ENCODE measurements at places on chromosomes 2 and 18.

DNA sequence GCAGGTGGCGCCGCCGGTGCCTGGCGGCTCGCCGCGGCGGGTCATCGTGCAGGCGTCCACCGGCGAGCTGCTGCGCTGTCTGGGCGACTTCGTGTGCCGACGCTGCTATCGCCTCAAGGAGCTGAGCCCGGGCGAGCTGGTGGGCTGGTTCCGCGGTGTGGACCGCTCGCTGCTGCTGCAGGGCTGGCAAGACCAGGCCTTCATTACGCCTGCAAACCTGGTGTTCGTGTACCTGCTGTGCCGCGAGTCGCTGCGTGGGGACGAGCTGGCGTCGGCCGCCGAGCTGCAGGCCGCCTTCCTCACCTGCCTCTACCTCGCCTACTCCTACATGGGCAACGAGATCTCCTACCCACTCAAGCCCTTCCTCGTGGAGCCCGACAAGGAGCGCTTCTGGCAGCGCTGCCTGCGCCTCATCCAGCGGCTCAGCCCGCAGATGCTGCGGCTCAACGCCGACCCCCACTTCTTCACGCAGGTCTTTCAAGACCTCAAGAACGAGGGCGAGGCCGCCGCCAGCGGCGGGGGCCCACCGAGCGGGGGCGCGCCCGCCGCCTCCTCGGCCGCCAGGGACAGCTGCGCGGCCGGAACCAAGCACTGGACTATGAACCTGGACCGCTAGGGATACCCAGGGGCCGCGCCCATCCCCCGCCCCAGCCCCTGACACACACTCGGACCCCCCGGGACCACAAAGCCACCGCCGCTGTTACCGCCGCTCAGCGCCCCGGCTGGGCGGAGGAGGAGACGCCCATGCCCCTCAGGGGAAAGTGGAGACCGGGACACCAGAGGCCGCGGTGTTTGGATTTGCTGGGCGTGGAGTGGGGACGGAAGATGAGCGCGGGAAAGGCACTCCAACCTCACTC, 1.1 kb downstream of the CDK5R2 start:
- DNase-seq, result no peak

DNA sequence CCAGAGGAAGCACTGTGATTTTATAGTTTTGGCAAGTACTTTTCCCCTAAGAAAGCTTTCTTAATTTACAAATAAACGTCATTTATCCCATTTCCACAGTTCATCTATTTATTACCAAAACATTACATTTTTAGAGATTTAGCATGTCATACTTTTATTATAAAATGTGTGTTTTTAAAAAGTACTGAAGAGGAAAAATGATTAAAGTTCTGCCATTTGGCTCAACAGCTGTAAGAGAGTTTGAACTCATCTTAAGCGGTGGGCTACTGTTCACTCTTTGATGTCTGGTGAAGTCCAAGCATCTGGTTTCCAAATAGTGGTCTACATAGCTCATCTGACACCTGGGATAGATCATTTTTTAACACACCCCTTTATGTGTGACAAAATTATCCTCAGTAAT, 51.3 kb upstream of the TANC1 start:
- no peak for DNase-seq

DNA sequence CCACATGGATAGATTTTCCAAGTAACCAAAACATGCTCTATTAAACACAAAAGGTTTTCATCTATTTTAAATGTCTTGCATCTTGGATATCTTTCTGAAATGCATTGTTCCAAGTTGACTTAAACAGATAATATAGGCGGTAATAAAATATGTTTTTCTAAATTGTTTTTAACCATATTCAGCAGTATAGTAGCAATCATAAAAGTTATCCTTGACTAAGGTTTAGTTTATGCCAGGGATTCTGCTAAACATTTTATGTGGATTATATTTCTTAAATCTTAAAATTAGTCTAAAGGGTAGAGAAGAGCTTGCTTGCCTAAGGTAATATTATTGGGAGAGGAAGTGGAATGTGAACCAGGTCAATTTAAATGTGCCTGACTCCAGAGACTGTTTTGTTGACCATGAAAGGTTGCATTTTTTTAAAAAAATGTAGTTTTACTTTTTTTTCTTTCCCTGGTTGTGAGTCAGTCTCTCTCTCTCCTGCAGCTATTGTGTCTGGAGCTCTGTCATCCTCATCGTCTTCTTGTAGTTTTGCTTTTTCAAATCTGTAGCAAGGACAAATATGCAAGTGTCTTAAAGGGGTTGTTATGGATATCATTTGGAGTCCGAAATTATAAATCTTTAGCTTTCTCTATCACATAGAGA, 309.1 kb upstream of the COL3A1 start:
- DNase-seq, result no peak

DNA sequence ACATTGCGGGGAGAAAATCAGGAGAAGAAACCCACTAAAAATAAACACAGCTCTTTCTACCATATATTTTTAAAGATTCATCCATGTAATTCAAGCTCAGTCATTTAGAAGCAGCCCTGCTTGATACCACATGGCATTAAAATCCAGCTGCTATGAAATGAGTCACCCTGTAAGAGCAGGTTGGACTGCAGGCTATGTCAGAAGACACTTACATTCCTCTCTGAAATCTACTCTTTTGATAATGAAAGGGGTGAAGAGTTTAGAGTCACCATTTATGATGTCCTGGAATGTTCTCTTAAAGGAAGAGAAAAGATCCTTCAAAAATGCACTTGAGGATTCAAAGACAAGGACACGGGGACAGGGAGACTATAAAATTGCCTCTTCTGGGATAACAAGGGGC, 100.6 kb upstream of the APCDD1 start:
- DNase-seq, result no peak

GRCh38 chr2:109644571-109645275, 30.6 kb downstream of the SOWAHC start:
- peak; percentile 52 for DNase-seq

GRCh38 chr2:17995593-17995992, 117.1 kb downstream of the KCNS3 start:
- DNase-seq, result no peak

DNA sequence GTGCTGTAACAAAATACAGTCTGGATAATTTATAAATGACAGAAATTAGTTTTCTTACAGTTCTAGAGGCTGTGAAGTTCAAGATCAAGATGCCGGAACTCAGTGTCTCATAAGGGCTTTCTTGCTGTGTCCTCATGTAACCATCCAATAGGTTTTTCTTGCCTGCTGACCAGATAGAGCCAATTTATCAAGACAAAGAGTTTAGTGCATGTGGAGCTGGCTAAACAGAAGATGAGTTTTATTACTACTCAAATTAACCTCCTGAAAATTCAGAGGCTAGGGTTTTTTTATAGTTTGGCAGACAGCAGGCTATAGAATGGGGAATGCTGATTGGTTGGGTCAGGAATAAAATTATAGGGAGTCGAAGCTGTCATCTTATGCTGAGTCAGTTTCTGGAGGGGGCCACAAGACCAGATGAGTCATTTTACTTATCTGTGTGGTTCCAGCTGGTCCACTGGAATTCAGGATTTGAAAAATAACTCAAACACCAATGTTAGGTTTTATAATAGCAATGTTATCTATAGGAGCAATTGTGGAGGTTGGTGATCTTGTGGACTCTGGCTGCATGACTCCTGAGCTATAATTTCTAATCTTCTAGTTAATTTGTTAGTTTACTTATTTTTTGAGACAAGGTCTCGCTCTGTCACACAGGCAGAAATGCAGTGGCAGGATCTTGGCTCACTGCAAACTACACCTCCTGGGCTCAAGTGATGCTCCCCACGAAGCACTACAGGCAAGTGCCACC, 3.2 kb upstream of the PDK1 start:
- no peak for DNase-seq

DNA sequence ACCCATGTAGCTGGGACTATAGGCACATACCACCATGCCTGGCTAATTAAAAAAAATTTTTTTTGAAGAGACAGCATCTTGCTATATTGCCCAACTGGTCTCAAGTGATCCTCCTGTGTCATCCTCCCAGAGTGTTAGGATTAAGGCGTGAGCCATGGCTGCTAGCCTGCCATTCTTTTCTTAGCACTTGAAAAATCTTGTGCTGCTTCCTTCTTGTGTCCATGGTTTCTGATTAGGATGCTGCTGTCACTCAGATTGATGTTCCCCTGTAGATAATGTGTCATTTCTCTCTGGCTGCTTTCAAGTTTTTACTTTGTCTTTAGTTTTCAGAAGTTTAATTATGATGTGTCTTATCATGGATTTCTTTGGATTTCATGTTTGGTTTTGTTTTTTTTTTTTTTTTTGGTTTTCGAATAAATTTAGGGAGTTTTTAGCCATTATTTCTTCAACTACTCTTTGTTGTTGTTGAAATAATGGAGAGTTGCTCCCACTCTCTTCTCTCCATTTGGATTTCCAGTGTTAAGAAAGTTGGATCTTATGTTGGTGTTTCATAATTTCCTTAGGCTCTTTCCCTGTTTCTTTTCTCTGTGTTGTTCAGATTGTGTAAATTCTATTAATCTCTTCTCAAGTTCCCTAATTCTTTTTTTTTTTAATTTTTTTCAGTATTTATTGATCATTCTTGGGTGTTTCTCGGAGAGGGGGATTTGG, 2.5 kb downstream of the ATP9B start:
- DNase-seq, result peak; percentile 85

GRCh38 chr2:132671151-132671835, 1.3 kb upstream of the LYPD1 start:
- no peak for DNase-seq

DNA sequence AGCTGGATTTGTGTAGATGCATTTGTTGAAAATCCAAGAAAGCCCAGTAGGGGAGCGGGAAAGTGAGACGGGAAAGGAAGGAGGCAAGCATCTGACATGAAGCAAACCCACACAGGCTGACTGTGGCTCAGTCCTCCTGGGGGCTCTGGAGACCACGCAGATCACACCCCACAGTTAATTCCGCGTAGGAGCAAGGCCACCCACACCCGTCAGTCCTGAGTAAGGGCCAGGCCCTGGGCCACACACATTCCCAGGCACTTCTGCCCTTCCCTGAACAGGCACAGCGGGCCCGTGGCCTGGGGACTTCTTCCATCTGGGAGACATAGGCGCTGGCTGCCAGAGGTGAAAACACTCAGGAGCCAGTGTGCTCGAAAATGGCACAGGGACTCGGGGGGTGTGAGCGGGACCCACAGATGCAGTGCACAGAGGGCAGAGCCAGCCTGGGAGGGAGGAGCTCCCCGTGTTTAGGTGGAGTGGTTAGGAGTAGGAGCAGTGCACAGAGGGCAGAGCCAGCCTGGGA, 19.4 kb upstream of the PRLH start:
- no peak for DNase-seq

GRCh38 chr2:134527381-134527780, 191.4 kb downstream of the TMEM163 start:
- DNase-seq, result no peak

DNA sequence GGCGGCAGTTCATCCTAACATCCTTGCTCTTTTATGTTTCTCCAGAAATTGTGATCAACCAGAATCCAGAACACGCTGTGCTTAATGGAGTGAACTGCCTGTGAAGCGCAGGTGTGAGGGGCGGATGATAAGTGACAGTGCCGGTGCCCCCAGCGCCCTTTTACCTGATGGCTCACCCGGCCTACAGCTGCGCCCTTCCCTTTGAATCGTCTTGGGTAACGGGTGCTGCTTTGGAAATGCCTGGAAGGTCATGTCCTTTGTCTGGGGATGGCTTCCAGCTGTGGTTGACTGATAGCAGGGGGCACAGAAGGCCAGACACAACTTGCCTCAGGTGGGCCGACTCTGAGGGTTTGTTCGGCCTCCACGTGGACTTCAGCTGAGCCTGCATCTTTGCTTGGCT, 119.4 kb downstream of the LPIN1 start:
- DNase-seq, result no peak

- no peak for DNase-seq
These were observed 8.1 kb downstream of the CHN1 start for GRCh38 chr2:174997110-174997509.

GRCh38 chr2:131105950-131106801, 1.0 kb downstream of the PLEKHB2 start:
- peak; percentile 79 for DNase-seq

DNA sequence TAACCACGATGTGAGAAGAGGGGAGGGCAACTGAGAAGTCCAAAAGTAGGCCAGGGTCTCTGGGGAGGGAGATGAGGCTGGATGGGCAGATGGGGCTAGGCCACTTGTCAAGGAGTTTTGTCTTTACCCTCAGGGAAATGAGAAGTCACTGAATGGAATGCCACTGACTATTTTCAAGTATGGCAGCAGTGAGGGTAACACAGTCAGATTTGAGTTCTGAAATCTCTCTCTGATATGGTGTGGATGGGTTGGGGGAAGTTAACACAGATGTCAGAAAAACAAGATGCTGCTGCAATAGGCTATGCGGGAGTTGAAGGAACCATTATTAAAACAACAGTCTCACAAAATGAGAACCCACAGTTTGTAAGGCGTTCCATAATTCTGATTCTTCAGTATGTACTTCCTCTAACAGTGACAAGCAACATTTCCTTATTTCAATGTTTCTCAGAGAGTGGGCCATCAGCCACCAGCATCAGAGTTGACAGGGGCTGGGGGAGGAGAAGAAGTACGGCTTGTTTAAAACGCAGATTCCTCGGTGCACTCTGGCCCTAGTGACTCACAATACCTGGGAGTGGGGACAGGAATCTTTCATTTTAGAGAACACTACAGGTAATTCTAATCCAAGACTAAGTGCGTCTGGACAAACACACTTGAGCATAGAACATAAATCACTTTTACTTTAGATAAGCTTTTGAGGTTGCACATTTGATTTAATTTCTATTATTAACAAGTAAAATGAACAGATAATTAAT, 301.5 kb upstream of the LYPD1 start:
- DNase-seq, result peak; percentile 71

DNA sequence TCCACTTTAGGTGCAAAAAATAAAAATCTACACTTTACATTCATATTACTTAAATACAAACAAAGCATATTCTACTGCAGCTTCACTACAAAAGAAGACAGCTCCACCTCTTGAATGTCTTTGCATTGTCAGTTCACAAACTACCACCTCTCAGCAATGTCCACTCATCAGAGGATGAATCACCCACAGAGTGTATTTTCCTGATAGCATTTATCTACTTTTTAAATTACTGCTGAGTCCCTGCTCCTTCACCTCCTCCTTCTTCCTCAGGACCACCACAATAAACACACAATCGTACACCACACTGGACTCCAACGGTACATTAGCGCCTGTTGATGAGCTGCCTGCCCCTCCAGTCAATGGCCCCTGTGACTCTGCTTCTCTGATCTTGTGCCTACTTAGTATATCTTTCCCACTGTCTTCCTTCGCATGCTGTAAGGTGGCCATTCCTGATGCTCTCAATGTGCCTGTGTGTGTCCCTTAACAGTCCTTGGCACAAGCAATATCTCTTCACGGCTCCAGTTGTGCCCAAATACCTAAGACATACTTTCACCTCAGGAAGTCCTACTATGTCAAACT, 120.9 kb downstream of the DHRS9 start:
- no peak for DNase-seq

DNA sequence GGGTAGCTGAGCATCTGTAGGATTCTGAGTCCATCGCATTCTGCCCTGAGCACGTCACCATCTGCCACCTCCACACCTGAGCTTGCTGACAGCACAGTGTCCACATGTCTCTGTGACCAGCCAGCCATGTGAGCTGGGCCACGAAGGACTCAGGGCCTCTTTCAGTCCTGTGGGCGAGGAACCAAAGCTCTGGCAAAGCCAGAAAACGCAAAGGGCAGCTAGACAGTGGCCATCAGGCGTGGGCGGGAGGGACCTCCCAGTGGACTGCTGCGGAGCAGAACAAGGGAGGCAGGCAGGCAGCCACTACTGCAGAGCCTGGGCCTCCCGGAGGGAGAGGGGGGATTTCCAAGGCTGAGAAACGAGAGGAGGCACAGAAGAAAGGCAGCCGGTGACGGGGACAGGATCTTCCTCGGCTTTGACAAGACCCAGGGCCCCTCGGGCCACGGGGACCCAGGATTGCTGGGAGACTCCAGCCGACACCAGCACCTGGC, 274.6 kb upstream of the SALL3 start:
- no peak for DNase-seq

GRCh38 chr2:111659361-111660333, 224.3 kb downstream of the ANAPC1 start:
- DNase-seq, result peak; percentile 89

Measured in MV-4-11 (cell line).